ENCODE measurements at places on chromosomes 3 and 15.

- DNase-seq = no peak
Observed at GRCh38 chr3:10780243-10780642, 35.8 kb upstream of the SLC6A11 start.

GRCh38 chr3:66041116-66041515, 2.4 kb upstream of the MAGI1 start:
- DNase-seq = peak; percentile 59

- peak; percentile 60 for DNase-seq
Observed at GRCh38 chr15:67838789-67839332, 984 bp downstream of the RNU6-1 start.

DNA sequence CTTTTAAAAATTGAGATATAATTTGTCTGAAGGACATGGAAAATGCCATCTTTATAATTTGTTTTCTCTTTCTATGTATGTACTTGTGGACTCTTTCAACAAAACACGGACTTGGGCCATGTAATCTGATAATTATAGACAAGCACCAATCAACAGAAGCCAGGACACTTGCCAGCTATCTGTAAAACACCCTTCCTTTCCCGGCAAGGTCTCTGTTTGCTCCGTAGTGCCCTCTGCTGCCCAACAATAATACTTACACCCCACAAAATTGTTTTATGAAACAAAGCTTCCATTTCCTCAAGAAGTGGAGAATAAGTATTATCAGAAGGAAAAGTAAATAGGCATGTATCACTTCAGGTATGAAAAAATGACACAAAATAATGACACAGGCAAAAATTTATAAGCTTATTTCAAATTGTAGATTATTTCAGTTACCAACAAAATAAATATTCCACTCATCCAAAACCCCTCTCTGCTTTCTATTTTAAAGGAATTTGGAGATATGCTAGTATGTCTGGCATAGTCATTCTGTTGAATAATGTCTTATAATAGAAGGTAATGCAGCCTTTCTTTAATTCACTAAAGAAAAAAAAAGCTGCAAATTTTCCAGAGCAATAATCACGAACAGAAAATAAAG, 32.8 kb downstream of the MYH15 start:
- DNase-seq = peak; percentile 66

GRCh38 chr15:31300208-31300661, 26.4 kb upstream of the KLF13 start:
- no peak for DNase-seq

DNA sequence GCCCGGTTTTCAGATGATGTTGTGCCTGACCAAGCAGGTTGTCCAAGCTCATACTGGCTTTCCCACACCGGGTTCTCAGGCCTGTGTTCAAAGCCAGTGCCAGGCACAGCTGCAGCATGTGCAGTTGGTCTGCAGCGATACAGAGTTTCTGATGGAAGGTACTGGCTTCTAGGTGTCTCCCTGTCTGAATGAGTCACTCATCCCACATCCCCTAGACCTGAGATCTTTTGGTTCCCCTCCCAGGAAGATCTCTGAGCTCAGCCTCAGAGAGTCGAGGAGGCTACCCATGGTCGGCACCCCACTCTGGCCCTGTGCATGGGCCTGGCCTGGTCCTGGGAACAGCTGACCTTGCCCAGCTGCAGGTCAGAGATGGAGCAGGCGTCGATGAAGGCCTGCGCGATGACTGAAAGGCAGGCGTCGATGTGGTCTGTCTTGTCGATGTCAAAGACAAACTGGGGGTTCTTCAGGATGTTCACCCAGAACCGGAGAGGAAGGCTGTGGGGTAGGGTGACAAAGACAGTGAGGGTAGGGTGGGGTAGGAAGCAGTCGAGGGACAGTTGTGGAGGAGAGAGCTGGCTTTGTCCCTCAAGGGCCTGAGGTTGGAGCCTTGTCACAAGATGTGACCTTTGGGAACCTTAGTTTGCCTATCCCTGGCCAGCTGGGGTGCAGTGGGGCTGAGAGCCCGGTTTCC, 15.3 kb downstream of the H1-8 start:
- no peak for DNase-seq

DNA sequence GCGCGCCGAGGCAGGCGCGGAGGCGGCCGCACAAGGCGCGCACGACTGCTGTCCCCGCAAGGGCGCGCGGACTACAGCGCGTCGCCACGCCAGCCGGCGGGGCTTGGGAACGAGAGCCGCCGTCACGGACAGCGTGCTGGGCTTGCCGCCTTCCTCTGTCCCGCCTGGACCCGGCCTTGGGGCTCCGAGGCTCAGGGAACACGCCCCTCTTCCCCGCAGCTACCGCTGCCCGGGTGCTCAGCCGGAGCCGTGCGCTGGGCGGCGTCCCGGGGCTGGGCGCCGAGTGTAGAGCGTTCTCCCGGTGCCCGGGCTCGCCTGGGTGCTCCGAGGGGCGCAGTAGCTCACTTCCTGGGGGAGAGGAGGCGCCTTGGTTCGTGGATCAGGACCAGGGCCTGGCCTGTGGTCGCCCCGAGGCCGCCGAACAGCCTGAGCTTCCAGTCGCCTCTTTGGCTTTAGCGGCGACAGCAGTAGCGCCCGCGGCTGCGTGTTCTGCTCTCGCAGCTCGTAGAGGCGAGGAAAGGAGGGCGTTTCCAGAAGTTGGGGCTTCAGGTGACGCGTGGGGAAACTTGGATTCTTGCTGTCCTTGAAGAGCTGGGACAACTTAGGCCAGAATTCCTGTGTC, 226.7 kb upstream of the C2CD4B start:
- peak; percentile 71 for DNase-seq

GRCh38 chr3:12343047-12343501, 54.2 kb downstream of the PPARG start:
- no peak for DNase-seq

- DNase-seq = peak; percentile 6
Observed at GRCh38 chr3:72597756-72598195, 250.5 kb downstream of the SHQ1 start.

DNA sequence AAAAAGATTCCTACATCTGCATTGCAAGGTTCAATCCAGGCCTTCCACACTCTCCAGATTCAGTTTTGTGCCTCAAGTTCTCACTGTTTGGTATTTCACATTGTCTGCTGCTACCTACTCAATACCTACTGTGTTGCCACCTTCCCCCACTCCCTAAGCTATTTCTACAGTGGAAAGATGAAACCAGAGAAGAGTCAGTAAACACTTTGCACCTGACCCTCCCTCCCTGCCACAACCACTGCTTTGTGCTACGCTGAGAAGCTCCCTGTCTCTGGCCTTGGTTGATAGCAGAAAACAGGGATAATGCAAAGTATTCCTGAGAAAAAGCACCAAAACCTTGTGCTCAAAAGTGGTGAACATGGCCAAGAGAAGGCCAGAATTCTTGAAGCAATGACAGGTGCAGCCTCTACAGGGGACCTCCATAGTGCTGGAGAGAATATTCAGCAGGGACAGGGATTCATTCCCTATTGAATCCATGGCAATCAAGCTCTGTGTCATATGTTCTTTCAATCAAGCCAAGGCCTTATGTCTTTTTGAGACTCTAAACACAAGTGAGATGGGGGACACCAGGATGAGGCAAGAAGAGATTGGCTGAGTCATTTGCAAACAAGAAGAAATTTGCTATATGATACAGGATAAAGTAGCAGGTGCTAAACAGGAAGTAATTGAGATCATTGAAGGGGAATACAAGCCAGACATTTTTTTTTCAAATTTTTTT, 83.5 kb upstream of the LIPC start:
- no peak for DNase-seq

DNA sequence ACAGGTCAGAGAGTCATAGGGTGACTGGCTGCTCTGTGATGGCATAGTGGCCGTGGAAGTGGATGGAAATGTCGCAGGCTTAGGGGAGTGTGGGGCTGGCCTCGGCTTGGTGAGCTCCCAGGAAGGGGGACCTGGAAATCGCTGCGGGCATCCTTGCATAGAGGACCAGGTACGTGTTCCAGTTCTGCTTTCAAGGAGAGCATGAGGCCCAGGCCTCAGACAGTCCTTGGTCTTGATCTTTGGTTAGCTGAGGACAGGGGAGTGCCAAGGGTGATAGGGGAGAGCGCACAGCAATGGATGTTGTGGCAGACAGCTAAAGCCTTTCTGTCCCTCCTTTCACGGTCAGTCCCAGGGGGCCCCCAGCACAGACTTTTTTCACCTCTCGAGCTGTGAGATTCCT, 110.5 kb downstream of the SNRPN start:
- DNase-seq = no peak

- no peak for DNase-seq
Observed at GRCh38 chr3:102124704-102125103, 275.4 kb downstream of the NFKBIZ start.

GRCh38 chr3:133992951-133993620, 36.6 kb downstream of the SLCO2A1 start:
- no peak for DNase-seq

DNA sequence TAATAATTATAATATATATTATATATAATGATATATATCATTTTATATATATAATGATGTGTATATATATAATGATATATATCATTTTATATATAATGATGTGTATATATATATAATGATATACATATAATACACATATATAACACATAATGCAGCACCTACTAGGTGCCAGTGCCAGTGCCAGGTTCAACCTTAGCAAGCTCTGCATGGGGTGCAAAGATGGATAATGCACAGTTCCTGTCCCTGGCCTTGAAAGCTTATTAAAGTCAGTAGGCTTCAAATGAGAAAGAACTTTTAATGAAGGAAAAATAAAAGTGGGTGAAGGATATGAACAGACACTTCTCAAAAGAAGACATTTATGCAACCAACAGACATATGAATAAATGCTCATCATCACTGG, 192.7 kb upstream of the SLC2A2 start:
- no peak for DNase-seq

GRCh38 chr3:41267975-41268640, 68.8 kb downstream of the CTNNB1 start:
- DNase-seq = peak; percentile 85

- DNase-seq = no peak
Observed at GRCh38 chr3:72587282-72587681, 261.0 kb downstream of the SHQ1 start.

- DNase-seq = peak; percentile 52
Observed at GRCh38 chr3:2823031-2823430, 287.1 kb downstream of the IL5RA start.

- no peak for DNase-seq
Observed at GRCh38 chr15:99965376-99965775, 232.1 kb upstream of the LYSMD4 start.

DNA sequence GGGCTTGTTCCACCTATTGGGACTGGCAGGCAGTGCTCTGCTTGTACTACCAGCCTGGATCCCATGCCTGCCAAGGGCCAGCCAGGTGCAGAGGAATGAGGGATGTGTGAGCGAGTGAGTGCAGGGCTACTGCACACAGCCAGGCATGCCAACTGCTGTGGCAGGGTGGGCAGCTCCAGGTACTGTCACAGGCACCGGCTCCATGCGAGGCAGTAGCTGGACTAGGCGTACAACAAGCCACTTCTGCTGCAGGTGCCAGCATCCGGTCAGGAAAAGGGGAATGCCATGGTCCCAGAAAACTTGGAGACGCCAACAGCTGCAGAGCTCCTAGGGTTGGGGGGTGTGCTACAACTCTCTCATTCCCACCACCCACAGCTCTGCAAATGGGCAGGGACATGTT, 1356.7 kb downstream of the SI start:
- no peak for DNase-seq

DNA sequence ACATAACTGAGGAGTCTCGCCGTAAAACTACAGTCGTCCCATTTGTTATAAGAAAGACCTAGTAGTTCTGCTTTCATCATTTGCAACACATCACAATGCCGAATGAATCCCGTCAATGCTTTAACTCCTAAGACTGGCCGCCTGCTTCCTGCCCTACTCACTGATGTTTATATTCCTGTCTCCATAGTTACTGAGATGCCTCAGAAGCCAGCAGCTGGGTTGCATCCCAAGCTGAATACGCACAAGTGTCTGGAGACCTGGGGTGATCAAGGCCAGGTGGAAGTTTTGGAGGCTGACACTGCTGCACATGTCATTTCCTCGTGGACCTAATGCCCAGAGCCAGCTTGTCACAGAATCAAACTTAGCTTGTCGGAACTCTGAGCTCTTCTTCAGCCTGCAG, 95.2 kb upstream of the UBE2E1 start:
- DNase-seq = peak; percentile 99

DNA sequence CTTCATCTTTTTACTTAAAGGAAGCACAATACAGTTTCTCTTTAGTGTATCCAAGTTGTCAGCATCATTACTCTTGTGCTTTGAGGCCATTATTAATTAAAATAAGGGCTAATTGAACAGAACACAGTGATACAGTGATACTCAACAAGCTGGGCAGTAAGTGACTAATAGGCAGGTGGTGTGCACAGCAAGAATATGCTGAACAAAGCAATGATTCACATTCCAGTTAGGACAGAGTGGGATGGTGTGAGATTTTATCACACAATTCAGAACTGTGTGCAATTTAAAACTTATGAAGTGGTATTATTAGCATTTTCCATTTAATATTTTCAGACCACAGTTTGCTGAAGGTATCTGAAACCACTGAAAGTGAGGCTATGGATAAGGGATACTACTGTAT, 116.9 kb downstream of the PLOD2 start:
- DNase-seq = no peak

- no peak for DNase-seq
Observed at GRCh38 chr15:40349163-40349562, 1.7 kb upstream of the PHGR1 start.

- DNase-seq = peak; percentile 91
Observed at GRCh38 chr3:52088445-52089367, 32.3 kb upstream of the DUSP7 start.

DNA sequence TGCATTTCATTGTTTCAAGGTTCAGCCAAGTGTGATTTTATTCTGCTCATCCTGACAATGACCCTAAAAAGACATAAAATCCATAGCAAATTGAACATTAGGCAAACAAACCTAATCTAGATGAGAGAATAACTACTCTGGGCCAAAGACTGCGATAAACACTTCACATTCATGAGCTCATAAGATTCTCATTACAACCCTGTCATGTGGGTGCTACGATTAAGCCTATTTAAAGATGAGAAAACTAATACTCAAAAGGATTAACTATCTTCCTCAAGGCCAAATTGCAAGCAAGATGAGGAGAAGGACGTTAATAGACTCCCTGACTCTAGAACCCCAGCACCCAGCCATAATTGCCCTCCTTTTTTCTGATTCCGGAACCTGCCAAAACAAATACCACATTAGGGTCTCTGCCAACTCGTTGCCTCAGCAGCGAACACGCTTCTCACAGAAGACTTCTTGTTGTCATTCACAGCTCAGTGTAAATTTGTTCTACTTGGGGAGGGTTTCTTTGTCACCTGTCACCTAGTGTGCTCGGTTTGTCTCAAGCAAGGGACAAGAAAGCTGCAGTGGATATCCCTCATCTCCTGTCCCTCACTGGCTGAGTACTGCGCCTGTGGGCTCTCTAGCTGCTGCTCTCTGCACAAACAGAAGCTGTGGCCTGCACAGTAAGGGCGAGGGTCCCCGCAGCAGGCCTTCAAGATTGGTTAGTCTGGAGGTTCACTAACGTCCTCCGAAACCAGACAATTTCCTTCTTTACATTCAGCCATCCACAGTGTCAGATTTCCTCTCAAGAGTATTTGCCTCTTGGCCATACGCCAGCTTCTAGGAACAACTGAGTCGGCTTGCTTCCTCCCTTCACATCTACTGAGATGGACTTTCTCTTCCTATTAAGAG, 200.0 kb upstream of the UBE2E2 start:
- DNase-seq = no peak

GRCh38 chr3:153469162-153469561, 307.1 kb downstream of the RAP2B start:
- no peak for DNase-seq

- DNase-seq = peak; percentile 80
Observed at GRCh38 chr15:67063689-67064606, 1.5 kb upstream of the SMAD3 start.

- DNase-seq = peak; percentile 40
Observed at GRCh38 chr3:3170998-3171397, 8.5 kb downstream of the CRBN start.

- DNase-seq = peak; percentile 81
Observed at GRCh38 chr3:112653881-112654300, 12.9 kb upstream of the CCDC80 start.
